ENCODE measurements at places on chromosomes 3 and 15.

DNA sequence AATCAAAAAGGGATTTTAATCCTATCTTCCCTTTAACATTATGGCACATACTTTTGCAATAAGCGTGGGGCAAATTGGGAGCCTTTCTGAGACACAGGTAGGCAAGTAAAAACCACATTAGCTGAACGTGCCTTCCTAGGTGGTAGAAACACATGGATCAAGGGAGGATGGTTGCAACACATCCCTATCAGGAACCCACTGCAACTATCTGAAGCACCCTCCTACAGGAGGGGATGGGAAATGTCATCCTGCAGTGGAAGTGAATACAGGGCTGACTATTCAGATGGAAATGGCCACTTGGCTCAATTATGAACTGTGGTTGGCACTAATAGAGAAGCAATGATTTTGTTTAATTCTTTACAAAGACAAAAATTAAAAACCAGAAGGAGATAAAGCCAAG lies 826.3 kb downstream of the FHIT start:
- no peak for DNase-seq

- DNase-seq: no peak
These were observed 162.8 kb upstream of the SLITRK3 start for GRCh38 chr3:165359005-165359404.

GRCh38 chr15:42024303-42024702 lies 3.5 kb upstream of the PLA2G4E start:
- no peak for DNase-seq

- DNase-seq: no peak
These were observed 45.0 kb downstream of the SPSB4 start for GRCh38 chr3:141096164-141096563.

DNA sequence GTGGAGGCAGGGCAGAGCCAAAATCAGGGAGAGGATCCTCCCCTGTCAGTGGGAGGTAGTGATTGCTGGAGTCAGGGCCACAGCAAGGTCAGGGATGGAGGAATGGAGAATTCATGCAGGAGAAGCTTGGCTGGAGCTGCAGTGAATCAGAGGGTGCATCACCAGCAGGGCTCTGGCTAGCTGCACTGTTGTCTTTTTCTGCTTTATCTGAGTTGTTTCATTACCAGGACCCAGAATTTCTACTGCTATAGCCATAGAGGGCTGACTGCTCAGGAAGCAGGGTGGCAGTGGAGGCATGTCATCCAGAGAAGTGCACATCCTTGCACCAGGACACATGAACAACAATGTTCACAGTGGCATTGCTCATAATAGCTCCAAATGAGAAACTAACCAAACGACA lies 113.5 kb upstream of the GALNT15 start:
- DNase-seq: no peak
